ENCODE measurements at places on chromosomes 5 and 9.

GRCh38 chr5:68288707-68289134, 73.2 kb downstream of the PIK3R1 start:
- no peak for DNase-seq

DNA sequence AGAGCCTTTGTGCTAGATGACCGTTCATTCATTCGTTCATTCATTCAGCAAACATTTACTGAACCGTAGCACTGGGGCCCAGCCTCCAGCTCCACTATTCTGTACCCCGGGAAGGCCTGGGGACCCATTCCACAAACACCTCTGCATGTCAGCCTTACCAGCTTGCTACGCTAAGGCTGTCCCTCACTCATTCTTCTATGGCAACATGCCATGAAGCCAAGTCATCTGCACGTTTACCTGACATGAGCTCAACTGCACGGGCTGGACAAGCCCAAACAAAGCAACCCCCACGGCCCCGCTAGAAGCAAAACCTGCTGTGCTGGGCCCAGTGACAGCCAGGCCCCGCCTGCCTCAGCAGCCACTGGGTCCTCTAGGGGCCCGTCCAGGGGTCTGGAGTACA, 6.0 kb downstream of the CEL start:
- DNase-seq, result no peak

DNA sequence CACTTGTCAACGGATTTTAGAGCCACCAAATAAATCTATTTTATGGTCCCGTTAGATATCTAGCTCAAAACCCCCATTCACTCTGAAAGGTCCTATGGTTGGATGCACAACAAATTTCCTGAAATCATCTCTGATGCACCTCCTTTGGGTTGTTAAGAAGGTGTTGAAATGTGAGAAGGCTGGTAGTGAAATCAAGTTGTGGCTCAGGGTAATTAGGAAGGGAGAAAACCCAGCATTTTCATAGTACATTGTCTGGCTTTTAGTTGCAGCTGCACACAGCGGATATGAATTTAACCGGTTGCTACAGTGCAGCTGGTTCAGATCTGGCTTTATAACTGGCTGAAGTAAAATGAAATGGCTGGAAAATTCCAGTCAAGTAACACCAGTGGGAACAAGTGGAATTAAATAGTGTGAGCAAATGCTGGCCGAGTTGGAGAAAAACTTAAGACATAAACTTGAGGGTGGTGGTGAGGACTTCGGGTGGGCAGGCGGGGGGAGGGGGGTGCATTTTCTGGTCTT, 17.6 kb downstream of the RGMB start:
- DNase-seq, result no peak

DNA sequence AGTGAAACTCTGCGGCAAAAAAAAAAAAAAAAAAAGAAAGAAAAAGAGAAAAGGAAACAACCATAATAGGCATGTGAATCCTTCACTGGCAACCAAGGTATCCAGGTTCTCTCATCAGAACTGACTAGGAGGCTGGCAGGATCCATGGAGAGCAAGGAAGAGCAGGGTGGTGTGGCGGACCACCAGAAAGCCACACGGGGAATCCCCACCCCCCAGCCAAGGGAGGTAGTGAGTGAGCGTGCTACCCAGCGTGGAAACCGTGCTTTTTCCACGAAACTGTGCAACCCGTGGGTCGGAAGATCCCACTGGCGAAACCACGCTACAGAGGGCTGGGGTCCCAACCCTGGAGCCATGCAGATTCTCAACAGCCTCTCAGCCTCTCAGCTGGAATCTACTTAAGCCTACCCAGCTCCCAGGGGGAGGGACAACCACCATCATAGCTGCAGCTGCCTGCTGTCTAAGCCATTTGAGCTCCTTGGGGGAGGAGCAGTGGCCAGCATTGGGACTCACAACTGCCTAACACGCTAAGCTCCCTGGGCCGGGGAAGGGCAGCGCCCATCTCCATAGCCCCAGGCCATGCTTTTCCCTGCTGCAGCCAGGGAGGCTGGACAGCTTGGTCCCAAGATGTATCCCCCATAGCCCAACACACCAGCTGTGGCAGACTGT, 91.6 kb downstream of the PRELID2 start:
- DNase-seq, result no peak

DNA sequence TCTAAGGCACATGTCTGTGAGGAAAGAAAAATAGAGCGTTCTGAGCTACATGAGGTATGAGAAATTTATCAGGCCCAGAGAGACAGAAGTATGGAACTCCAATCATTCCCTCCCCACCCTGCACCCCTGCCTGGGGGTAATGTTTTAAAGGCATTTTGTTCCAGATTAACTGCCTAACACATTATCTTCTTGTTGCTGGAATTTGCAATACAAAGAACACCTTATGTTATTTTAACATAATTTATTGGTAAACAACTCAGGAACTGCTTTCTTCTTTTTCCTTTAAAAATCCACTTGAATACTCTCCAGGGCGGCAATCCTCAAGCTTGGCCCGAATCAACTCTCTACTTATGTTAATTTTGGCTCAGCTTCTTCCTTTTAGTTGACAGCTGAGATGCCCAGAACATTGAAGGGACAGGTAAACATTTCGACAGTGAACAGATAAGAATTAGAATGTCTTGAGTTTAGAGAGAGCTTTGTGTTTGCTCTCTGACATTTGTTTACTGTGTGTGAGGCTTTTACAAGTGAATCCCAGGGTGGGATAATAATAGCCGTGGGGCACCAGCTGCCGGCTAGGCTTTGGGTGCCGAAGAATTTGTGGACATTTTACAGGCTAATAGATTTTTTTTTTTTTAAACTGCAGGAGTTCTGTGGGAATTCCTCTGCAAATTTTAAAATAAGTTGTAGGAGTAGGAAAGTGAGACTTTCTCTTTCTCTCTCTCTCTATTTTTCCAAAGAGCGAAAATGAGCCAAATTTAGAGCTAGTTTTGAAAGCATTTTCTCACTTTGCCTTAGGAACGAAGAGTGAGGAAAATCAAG, 96.4 kb upstream of the TAF11L2 start:
- no peak for DNase-seq

DNA sequence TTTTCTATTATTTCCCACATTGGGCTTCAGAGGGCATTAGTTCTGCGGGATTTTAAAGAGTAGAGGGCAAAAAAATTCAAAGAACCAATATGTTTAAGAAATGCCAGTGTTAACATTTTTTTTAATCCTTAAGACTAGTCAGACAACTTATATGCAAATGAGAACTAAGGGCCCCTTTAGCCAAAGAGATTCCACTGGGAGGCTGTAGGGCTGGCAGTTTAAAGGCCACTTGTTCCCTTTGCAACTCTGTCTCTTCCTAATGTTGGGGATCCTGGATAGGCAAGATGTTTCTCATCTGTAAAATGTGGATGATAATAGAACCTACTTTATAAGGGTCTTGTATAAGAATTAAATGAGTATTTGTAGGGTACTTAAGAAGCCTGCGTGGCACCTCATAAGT, 1395.9 kb downstream of the PTPRD start:
- no peak for DNase-seq

DNA sequence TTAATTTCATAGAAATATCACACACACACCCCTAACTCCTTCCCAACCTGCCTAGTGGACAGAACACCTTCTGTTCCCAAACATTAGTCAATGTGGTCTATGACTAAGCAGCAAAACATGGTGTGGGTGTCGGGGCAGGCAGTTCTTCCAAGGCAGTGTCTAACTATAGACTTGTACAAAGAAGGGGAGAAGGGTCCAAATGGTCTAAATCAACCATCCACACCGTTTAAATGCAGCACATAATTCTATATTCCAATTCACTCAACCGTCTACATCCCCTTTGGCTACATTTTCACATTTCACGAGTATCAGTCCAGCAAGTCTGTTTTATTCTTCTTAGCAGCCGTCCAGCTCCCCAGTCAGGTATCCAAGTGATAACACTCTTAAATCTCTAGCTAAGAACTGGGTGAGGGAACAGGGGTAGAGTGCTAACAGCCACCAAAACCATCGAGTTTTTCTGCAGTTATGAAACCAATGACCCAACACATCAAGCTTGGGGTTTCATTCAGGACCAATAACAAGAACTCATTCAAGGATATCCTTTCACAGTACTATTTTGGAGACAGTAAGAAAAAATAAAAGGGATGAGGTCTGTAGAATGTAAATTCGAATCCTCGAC, 3.3 kb downstream of the ZNF608 start:
- DNase-seq, result no peak

DNA sequence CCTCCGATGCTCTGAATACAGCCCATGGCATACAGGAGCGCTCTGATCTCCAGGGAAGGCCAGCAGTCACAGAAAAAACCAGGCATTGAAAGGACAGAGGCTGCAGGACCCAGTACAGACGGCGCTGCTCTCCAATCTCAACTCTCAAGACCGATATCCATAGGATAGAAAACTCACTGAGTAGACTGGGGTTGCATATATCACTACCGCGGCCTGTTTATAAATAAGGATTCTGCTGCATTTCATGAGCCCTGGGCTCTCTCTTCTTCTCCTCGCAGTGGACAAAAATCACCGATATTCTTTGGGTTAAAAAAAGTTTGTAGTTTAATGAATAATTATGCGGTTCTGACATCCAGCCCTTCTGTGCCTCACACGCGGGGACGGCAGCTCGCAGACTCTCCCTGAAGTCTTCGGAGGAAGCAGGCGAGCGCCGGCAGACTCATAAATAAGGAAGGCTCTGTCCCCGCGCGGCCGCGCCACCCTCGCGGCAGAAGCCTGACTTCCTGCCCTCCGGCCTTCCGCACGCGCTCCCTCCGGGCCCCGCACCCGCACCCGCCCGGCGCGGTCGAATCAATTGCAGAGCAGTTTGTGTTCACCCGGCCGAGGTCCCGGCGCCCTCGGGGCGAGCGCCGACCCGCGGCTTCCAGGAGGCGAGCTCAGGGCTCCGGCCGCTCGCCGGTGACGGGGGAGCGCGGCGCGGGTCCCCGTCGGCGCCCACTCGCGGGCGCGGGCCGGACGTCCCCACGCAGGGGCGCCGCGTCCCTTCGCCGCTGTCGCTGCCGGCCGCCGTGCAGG, at the start of gene FAM78A:
Gene FAM78A (minus strand): TSS at position 417 of the 795 bp plus-strand sequence. CDS start 331 bp downstream, at position 86.
- DNase-seq, result no peak

DNA sequence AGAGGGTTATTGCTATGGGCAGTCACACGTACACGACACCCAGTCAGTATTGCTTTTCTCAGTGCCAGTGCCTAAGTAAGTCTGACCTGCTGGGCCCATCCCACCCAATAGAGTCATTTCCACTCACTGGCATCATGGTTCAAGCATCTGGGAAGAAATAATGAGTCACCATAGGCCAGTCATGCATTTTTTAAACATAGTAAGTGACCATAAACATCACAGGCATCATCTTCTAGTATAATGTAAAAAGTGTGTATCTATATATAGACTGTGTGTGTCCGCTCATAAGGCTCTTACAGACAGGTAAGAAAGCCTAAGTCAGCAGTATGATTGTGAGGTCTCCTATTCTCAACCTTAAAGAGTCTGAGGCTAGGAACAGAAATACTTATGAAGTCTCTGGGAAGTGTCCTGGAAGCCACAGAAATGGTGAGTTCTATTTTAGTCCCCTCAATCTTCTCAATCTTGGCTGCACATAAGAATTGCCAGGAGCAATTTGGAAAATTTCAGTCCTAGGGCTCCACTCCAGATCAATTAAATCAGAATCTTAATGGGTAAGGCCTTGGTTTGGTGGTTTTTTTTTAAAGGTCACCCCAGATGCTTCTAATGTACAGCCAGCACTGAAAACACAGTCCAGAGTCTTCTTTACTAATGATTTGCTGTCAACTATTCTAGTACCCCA, 65.2 kb downstream of the ZNF366 start:
- DNase-seq, result no peak

- DNase-seq, result no peak
Observed at GRCh38 chr5:98402130-98402529, 371.3 kb upstream of the RGMB start.

- no peak for DNase-seq
Observed at GRCh38 chr5:33713136-33713765, 178.5 kb downstream of the ADAMTS12 start.

- no peak for DNase-seq
Observed at GRCh38 chr9:83919111-83919510, 2.1 kb downstream of the KIF27 start.

GRCh38 chr9:38437193-38437823, 13.1 kb upstream of the IGFBPL1 start:
- no peak for DNase-seq

GRCh38 chr9:115296831-115297565, 179.0 kb upstream of the TNC start:
- no peak for DNase-seq

DNA sequence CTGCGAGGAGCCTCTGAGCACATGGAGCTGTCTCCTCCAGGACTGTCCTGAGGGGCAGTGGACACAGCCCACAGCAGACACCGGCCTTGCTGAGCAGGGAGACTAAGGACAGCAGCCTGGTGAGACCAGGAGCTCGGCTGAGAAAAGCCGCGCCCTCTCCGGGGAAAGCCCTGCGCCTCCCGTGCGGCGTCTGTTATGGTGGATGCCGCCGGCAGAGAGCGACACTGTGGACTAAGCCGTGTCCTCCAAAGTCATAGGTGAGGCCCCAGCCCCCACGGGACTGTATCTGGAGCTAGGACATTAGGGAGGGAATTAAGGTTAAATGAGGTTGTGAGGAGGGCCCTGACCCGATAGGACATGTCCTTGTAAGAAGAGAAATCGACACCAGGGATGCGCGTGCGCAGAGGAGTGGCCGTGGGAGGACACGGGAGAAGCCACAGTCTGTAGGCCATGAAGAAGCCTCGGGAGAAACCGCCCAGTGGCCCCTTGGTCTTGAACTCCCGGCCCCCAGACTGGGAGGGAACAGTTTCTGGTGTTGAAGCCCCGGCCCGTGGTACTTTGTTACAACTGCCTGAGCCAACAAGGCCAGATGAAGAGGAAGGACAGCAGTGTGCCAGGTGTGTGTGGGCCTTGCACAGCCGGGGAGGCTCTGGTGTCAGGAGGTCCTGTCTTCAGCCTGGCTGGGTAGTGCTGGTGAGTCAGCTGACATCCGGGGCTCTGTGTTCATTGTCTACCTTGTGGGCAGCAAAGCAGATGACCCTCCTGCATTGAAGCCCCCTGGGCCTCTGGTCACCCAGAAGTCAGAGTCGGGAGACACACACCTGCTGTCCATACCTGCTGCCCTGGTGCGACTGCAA, 22.1 kb downstream of the MRPL36 start:
- no peak for DNase-seq

GRCh38 chr9:73118286-73118685, 33.4 kb upstream of the ANXA1 start:
- DNase-seq, result no peak

DNA sequence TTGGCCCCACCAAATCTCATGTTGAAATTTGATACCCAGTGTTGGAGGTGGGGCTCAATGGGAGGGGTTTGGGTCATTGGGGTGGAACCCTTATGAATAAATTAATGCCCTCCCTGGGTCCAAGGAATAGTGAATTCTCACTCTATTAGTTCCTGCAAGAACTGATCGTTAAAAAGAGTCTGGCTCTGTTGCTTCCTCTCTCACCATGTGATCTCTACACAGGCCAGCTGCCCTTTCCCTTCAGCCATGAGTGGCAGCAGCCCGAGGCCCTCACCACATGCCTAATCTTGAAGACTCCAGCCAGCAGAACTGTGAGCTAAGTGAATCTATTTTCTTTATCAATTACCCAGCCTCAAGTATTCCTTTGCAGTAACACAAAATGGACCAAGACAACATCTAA, 106.0 kb downstream of the CAAP1 start:
- DNase-seq, result no peak

DNA sequence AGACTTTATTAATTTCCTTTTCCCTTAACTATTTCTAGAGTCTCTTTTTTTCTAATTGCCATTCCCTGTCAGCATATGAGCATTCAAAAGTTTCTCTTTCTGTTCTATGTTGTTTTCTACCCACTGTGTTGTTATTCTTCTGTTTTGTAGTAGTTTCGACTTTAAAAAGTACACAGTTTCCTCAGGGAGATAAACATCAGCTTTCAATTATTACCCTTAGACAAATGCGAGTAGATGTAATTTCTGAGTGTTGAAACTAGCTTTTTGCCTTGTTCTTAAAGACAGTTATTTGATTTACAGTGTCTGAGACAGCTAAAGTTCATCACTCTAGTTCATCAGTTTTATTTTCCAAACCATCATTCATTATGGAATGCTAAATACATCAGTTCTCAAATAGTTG, 19.5 kb downstream of the MTREX start:
- no peak for DNase-seq

All from effector memory CD4-positive, alpha-beta T cell (primary cell).